Activated T-cell treated with anti-CD3 and anti-CD28 coated beads, Interleukin-2, amount 50 U/mL, for 72 hours (primary cell): ENCODE measurements at places on chromosomes 5 and 9.

- DNase-seq, result no peak
Measured at GRCh38 chr5:151234476-151235238, 10.8 kb upstream of the CCDC69 start.

DNA sequence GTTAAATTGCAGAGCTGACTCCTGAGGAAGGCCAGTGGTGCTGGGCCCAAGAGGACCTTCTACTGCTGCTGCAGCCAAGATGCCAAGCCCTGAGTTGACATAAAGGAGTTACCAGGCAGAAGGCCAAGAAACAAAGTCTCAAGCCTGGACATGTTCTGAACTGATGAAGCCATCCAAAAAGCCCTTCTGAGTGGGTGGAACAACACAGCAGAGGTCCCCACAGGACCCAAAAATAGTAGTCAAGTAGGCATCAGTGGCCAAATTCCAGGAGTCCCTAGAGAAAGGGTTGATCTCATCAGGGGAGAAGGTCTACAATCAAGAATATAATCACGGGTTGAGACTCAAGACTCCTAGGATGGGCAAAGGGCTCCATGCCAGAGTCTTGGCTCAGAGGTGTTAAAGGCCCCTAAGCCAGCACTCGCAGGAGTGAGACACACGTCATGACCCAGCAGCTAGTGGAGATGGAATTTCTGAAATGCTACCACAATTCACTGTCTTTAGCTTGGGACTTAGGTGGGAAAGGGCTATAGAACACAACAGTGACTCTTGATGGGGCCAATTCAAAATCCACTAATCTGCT is 119.7 kb downstream of the FANCC start:
- no peak for DNase-seq

GRCh38 chr5:145942201-145942600 is 5.8 kb downstream of the SH3RF2 start:
- no peak for DNase-seq

DNA sequence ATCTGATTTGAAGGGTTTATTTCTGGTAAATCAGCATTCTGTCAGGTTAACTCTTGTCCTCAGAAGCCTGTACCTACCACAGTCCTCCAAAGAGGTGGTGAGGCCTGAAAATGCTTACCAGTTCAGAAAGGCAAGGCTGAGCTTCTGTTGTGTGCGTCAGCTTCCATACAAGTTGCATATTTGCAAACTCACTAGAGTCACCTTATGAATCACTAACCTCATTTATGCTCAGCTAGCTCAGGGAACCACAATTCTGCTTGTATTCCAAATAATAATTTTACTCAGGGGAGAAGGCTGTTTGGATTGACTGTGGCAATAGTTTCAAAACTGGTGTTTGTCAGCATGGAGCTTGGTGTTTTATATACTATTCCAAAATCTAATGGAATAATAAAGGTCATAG is 355.1 kb upstream of the RFX3 start:
- DNase-seq, result peak; percentile 15

GRCh38 chr5:101326766-101327165 is 423.7 kb upstream of the ST8SIA4 start:
- no peak for DNase-seq

DNA sequence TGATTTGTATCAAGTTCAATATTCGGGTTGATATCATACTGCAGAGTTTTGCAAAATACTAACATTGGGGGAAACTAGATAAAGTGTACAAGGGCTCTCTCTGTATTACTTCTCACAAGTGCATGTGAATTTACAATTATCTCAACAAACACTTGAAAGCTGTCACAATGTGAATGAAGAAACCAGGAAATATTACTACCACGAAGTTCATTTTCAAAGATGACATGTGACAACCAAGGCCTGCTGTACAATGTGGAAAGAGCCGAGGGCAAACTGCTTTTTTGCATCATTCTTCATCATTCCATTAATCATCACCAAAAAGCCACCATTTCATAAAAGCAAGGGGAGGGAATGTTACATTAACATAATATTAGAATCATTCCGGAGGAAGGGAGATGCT is 310.0 kb downstream of the GLIS3 start:
- DNase-seq, result no peak

- no peak for DNase-seq
Measured at GRCh38 chr5:59683311-59683710, 210.2 kb downstream of the PDE4D start.

- DNase-seq, result no peak
Measured at GRCh38 chr9:31394015-31394473, 990.4 kb upstream of the ACO1 start.

GRCh38 chr9:93205045-93205768 is 21.3 kb downstream of the WNK2 start:
- DNase-seq, result no peak

- no peak for DNase-seq
Measured at GRCh38 chr9:92297611-92298010, 4.1 kb upstream of the IARS1 start.

DNA sequence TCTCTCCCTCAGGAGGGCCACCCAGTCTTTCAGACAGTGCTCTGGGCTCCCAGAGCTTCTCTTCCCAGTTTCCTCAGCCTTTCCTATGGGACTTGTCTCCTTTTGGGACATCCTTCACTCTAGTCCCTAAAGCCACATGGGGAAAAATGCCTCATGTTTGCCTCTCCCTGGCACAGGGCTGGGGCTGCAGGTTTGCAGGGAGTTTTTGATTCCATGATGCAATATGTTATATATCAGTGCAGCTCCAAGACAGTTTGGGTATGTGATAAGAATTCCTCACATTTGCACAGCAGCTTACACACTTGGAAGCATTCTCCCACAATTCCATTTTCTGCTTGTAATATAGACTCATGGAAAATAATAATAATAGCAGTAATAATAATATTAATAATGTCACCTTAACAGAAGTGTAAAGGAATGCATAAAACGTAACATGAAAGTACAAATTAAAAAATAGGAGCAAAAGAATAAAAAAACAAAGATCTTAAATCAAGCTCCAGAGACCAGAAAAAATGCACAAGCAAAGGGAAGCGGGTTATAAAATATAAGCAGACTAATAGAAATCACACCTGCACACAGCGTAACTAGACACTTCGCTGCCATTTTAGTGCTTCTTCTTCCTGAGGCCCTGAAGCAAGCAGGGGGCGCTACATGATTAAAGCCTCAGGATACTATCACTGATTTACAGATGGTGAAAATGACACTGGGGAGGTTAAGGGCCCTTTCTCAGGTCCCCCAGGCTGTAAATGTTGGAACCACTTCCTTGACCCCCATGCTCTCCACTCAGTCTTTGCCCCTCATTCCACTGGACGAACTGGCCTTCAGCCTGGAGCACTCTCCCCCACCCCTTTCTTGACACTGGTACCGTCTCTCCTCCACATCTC is 70.0 kb upstream of the IL17B start:
- no peak for DNase-seq

DNA sequence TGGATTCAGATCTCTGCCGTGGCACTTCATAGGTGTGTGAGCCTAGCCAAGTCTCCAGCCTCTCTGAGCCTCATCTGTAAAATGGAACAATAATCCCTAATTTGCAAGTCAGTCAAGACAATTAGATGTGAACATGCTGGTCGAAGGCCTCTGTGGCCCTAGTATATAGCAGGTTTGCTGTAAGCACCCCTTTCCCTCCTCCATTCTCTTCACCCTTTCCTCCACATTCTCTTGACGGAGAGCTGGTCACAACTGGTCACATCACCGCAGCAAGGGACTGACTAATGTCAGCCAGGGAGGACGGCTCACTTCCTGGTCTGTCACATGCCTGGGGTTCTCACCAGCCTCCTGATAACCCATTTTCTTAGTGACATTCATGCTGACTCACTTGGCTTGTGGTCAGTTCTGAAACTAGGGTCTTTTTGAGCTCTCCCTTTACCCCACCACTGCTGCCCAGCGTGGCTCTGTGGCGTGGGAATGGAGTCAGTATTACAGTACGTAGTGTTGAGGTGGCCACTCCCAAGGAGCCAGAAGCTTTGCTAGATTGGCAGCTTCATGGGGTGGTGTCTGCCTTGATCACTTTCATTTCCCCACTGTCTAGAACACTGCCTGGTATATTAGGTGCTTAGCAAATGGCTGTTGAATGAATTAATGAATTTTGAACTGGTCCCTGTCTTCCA is 47.8 kb downstream of the ERGIC1 start:
- DNase-seq, result peak; percentile 48

DNA sequence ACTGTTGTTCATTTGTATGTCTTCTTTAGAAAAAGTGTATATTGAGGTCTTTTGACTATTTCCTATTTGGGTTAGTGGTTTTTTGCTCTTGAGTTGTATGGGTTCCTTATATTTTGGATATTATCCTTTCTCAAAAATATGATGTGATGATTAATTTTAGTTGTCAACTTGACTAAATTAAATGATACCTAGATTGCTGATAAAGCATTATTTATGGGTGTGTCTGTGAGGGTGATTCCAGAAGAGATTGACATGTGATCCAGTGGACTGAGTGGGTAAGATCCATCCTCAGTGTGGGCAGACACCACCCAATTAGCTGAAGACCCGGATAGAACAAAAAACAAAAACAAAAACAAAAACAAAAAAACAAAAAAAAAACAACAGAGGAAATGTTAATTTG is 115.1 kb upstream of the KIF2A start:
- no peak for DNase-seq

GRCh38 chr5:146675636-146676035 is 159.6 kb upstream of the GPR151 start:
- no peak for DNase-seq

GRCh38 chr9:134166374-134166773 is 2.0 kb upstream of the RNU6ATAC start:
- DNase-seq, result no peak

DNA sequence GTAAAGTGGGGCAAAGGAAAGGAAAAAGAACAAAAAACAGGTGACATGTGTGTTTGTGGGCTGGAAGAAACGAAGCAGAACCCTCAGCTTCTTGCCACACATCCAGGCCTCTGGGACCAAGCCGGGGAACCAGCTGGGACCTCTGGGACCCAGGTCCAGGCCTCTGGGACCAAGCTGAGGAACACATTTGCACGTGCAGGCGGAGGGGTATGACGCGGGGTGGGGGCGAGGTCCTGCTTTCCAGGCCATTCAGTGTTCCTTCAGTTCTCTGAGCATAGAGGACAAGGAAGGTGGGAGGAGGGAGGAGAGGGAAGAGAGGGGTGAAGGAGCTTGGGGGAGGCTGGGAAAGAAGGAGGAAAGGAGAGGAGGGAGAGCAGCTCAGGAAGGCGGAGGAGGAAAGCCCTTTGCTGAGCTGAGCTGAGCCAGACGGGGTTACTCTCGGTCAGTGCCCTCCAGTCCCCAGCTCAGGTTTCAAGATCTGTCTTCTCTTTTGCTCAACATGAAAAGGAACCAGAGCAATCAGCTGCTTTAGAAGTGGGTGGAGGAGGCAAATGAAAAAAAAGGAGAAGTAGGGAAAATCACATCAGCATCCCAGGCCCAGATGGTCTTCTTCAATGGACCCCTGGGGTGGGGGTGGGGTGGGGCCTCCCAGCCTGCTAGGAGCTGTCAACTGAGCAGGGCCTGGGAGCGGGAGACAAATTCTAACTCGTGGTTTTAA is 59.1 kb downstream of the ABCA1 start:
- DNase-seq, result no peak

DNA sequence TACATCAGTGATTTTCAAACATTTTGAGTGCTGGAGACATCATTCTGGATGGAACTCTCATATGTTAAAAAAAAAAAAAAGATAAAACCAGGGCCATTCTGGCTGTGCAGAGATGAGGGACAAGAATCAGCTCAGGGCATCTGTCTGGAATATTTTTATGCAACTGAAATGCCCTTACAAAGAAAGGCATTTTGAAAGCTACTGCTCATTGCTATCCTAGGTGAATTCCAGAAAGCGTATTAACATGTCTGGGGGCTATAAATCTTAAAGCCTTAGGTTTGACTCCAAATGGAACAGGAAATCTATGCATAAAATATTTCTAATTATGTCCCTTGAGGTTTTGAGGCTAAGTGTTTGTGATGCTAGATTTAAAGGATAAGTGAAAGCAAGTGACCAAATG is 14.9 kb upstream of the PCSK1 start:
- DNase-seq, result no peak

- DNase-seq, result no peak
Measured at GRCh38 chr5:76125346-76125745, 42.2 kb downstream of the SV2C start.

DNA sequence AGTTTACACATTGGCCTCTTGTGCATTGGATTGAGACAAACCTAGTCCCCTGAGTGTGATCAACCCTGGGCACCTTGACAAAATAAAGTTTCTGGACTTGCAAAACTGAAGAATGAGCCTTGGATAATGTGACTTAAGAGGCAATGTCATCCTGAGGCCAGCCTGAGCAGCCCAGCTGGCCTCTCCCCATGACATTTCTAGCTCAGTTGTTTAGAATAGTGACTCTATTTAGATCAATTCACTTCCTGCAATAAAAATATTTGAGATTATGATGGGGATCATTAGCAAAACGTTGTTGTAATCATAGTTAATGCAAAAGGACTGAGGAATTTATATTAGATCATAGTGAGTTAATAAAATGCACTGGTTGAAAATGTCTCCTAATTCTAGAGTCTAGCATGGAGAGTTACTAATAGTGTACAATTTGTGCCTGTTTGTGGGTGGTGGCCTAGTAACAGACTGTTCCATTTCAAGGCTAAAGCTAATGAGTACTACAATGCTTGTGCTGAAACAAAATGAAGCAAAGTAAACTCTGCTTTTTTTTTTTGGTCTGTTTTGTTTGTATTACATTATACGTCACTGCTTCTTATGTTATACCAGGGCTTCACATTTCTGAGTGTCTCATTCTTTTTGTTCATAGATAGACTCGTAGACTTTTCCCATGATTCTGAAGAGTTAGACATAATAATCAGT is 10.9 kb upstream of the RHOBTB3 start:
- no peak for DNase-seq

DNA sequence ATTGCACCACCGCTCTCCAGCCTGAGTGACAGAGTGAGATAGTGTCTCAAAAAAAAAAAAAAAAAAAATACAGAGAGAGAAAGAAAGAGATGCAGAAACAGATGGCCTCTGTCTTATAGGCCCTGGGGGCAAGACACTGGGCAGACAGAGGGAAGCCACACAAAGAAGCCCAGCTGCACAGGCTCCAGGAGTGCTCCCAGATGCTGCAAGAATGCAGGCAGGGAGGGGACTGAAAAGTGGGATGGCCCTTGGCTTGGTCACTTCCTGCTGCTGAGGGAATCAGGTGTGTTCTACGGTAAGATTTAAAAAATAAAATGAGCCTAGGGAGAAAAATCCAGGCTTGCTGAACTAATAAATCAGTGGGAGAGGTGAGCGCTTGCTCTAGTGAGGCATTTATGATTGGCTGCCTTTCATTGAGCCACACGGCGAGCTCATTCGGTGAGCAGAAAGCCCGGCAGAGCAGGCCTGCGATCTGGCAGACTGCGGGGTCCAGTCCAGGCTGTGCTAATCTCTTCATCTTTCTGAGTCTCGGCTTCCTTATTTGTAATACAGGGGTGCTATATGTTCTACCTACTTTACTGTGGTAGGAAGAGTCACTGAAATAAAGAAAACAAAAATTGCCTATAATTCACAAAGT is 80.6 kb downstream of the RAD23B start:
- no peak for DNase-seq

DNA sequence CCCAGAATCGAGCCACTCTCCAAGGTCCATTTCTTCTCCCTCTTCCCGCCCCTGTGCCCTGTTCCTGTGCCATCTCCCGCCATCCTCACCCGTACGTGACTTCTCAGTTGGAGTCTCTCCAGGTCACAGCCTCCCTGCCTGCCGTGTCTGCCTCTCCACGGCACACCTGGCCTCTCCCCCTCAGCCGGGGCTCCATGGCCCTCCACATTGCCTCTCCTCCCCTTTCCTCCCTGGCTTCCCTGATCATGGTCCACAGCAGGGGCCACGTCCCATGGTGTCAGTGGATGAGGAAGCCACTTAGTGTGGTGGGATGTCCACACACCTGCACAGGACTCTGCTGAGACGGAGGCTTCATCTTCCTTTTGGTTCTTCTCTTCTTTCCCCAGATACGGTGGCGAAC is 2.3 kb downstream of the PAEP start:
- DNase-seq, result no peak

- DNase-seq, result no peak
Measured at GRCh38 chr9:127166651-127167524, 44.5 kb upstream of the ANGPTL2 start.
